Activated T-cell treated with anti-CD3 and anti-CD28 coated beads, Interleukin-2, amount 50 U/mL, for 72 hours (primary cell): ENCODE measurements at places on chromosomes 6 and 20. TPM values are rescaled to one million over a fixed set of nuclear protein-coding genes. Genes with fewer than 3 reads are reported as not detected.

Gene HTR1B
- not detected for total RNA-seq

Gene RIPPLY2
- total RNA-seq: not detected

Gene TLDC2
- total RNA-seq: not detected

Gene ORC3
- 38.3 TPM for total RNA-seq

Gene FAM184A
- total RNA-seq: 18.4 TPM

Gene PAX1
- total RNA-seq: not detected

Gene DCDC2
- 0.12 TPM for total RNA-seq

Gene MOG
- not detected for total RNA-seq

Gene SLC22A7
- total RNA-seq: not detected

Gene OVOL2
- 0.25 TPM for total RNA-seq

Gene SLC26A8
- 0.44 TPM for total RNA-seq

Gene TRIM31
- 0.12 TPM for total RNA-seq

Gene PCIF1
- 42.0 TPM for total RNA-seq

Gene SPTLC3
- 2.0 TPM for total RNA-seq

Gene COL11A2
- 3.2 TPM for total RNA-seq

Gene LY6G6F
- total RNA-seq: not detected

Gene TRDN
- total RNA-seq: not detected

Gene GATA5
- total RNA-seq: not detected

Gene ARMC12
- total RNA-seq: 4.5 TPM

Gene OARD1
- total RNA-seq: 62.7 TPM

Gene C6orf141
- 0.67 TPM for total RNA-seq

Gene AVP
- total RNA-seq: not detected

Gene C6orf58
- not detected for total RNA-seq

Gene FITM2
- 3.1 TPM for total RNA-seq

Gene ENPP4
- total RNA-seq: 5.8 TPM

Gene IL20RA
- not detected for total RNA-seq

Gene ANGPT4
- not detected for total RNA-seq

Gene TMEM74B
- total RNA-seq: 1.5 TPM

Gene BYSL
- 30.4 TPM for total RNA-seq

Gene GSTA3
- not detected for total RNA-seq

Gene KCNK16
- not detected for total RNA-seq

Gene WFDC10B
- total RNA-seq: not detected

Gene TCF15
- total RNA-seq: not detected

Gene HM13
- total RNA-seq: 131 TPM

Gene FUCA2
- 14.0 TPM for total RNA-seq

Gene GHRH
- total RNA-seq: not detected

Gene ADAM33
- total RNA-seq: not detected

Gene ZNF391
- 10.1 TPM for total RNA-seq

Gene BACH2
- total RNA-seq: 111 TPM

Gene SLC17A3
- 1.7 TPM for total RNA-seq

Gene GUCA1A
- total RNA-seq: 0.14 TPM

Gene C20orf144
- 0.23 TPM for total RNA-seq

Gene HDGFL1
- not detected for total RNA-seq

Gene EEF1A2
- total RNA-seq: 0.94 TPM

Gene DEFB124
- not detected for total RNA-seq

Gene FLRT3
- total RNA-seq: not detected

Gene NOX3
- not detected for total RNA-seq

Gene PTPRK
- 6.4 TPM for total RNA-seq

Gene TRAPPC3L
- total RNA-seq: not detected

Gene NKAIN2
- total RNA-seq: not detected

Gene RFX6
- total RNA-seq: not detected

Gene RNF144B
- total RNA-seq: 9.4 TPM
